Bone marrow (tissue), 2 donors: ENCODE measurements at places on chromosomes 6 and 20.

DNA sequence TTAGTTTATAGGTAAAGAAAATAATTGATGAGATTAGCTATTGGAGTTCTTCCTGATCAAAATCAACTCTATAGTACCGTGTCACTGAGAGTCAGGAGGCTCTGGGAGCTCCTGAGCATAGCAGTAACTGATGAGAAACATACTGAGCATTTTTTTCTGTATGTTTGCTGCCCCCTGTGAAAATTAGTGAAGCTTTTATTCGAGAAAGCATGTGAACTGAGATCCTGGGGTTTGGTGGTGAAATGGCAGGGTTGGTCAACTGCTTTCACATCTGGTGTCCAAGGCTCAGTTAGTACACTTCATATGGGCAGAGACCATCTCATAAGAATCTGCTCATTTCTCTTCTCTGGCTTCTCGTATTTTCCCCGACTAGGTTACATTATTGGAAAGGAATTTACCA, 4.1 kb upstream of the ABT1 start:
- DNase-seq = no peak

DNA sequence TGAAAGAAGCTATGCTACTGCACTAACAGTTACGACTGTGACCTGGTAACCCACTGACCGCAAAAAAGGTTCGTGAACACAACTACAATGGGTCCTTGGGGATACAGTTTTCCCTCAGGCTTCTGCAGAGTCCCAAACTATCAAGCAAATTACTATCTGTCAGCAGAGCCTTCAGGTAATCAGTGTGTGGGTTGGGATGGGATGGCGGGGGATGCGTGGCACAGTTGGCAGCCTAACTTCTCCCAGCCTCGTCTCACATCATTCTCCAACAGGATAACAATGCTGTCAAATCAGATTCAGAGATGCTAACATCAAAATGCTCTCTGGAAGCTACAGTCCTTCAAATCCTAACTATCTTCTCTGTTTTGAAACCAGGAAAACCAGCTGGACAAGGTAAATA, 102.3 kb downstream of the EPM2A start:
- DNase-seq = no peak

- DNase-seq = no peak
These were observed 52.4 kb upstream of the ARMC2 start for GRCh38 chr6:108795814-108796213.

DNA sequence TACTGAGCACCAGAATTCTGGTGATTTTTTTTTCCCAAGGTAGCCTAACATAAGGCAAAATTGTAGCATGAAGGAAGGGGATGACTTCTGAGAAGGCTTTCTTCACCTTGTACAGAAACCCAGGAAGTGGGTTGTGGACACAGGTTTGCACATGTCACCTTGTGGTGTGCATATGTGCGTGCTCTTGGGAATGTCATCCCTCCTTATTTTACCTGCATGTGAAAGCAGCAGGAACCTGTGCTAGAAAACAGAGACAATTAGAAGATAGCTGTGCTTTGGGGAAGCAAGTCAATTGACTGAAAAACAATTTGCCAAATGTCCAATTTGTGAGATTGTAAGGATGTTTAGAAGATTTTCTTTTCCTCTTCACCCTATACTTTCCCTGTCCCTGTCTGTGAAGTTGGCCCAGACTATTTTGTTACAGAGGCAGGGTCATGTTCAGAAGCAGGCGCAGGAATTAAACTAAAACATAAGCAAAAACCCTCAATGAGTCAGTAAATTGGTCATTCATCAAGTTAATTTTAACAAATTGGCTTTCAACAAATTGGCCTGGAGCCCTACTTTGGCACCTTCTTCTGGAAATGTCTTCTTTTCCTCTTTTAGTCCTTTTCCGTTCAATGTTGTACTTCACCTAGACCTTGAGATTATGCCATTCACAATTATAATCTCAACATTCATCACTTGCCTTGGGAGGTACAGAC, 261.2 kb downstream of the ADGB start:
- no peak for DNase-seq
